Neural crest cell (in vitro differentiated cells): ENCODE measurements at places on chromosomes 3 and 15.

DNA sequence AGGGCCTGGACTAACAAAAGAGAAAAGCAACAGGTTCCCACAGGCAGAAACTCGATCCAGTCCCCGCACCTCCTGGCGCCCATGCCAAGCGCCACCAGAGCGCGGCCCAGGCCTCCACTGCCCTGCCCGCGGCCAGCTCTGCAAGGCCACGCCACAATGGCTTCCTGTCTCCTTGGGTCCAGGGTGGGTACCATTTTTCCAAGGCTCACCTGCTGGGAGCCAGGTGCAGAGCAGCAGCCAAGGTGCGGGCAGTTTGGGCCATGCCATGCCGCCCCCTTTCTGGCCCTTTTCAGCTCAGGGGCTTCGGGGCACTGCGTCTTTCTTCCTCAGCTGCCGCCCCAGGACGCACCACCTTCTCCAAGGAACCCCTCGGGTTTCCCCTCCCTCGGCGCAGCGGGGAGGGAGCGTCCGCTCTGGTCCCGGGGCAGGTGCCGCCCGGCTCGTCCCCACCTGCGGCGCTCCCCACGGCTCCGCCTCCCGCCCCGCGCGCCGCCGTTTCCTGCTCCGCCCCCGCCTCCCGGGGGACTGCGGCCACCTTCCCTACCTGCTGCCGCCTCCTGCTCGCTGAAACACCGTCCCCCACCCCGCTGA is at the start of gene ILDR1:
Gene ILDR1 (minus strand): TSS at position 437 of the 591 bp plus-strand sequence. CDS start 170 bp downstream, at position 267.
- DNase-seq: no peak

DNA sequence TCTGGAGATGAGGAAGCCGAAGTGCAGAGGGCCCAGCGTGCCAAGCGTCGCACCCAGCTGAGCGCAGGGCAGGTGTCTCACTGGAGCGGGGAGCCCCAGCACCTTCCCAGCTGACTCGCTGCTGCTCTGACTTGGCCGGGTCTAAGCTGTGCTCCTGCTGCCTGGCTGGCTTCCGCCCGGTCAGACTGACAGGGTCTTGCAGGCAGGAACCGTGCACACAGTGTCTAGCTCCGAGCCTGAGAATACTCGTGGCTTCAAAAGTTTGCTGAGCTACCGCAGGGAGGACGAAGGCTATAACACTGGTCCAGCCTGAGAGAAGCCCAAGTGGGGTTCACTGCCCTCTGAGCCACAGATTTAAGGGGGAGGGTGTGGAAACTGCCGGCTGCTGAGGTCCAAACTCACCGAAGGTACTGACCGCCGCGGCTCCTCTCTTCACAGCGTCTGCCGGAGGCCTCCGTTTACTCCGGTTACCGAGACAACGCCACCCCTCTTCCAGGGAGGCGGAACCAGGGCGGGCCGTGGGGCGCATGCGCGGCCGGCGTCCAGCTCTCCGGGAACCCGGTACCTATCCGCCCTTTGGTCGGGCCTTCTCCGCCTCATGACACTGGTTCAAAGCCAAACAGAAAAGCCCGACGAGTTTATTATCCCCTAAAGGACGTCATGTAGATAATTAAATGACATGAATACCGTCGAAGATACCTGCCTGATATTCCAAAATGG is at the start of gene CFAP44:
Gene CFAP44 (minus strand): TSS at position 443 of the 720 bp plus-strand sequence. CDS start 7,829 bp downstream, outside the sequence.
- peak; percentile 49 for DNase-seq

- DNase-seq: no peak
These were observed 124.7 kb upstream of the RAD18 start for GRCh38 chr3:9087831-9088413.

DNA sequence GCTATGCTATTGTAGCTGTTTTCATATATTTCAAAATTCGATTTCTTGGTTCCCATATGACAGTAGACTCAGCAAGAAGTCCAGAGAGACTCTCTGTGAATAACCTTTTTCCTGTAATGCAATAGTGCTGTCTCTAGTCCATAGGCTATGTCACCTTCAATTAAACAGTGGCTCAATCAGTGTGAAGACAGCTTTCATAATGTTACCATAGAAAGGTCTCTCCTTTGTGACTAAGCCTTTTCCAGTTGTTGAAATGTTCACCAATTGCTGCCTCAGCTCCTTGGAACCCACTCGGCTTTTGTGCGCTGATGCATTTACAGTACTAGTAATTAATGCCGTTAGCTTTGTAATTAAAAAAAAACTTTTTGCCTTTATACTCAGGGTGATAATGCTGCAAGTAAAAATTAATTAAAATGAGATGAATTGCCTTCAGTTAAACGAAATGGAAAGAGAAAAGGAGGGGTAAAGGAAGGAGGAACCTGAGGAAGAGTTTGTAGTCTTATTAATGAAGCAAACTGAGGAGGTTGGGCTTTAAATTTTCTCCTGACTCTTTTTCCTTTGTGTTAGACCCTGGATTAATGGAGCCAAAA is 214.8 kb downstream of the LSAMP start:
- no peak for DNase-seq

DNA sequence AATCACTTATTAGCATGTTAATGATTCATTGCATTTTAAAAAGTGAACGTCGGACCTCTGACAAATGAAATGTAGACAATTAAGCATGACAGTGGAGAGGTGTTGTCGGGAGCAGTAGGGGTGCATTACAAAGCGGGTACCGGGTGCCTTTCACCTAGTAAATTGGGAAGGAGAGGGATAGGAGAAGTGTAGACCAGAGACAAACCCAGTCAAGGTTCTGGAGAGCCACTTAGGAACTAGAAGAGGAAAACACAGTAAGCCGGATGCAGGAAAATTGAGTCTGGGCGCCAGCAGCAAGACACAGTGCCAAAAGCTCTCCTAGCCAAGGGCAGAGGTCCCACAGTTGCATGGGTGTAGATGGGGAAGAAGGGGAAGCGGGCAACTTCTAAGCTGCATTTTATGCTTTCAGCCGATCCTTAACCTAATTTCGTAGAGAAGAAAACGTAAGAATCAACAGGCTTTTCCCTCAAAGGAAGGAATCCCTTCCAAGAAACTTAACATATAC is 3.1 kb upstream of the CERS3 start:
- no peak for DNase-seq
